A549 treated with Mapracorat at 1 μM for 4 hours (cell line): ENCODE measurements at places on chromosomes 13 and 19. TPM values are rescaled to one million over a fixed set of nuclear protein-coding genes. Genes with fewer than 3 reads are reported as not detected.

The KLHL26 gene
- 2.6 to 5.3 TPM (median 3.7 TPM) in 5 replicates for total RNA-seq

The ICAM5 gene
- 0.29 to 1.4 TPM (median 1.1 TPM) in 5 replicates for total RNA-seq

The ZNF574 gene
- total RNA-seq: 29.6 to 38.8 TPM (median 36.5 TPM) in 5 replicates

The CYP2A13 gene
- not detected in 5 replicates for total RNA-seq

The DNAAF3 gene
- total RNA-seq: 3.6 to 6.9 TPM (median 5.8 TPM) in 5 replicates

The CELF5 gene
- 0.32 to 0.59 TPM (median 0.48 TPM) in 5 replicates for total RNA-seq

The PSMC4 gene
- 258 to 283 TPM (median 272 TPM) in 5 replicates for total RNA-seq

The INAFM1 gene
- total RNA-seq: 4.5 to 12.5 TPM (median 10.5 TPM) in 5 replicates

The IGFL3 gene
- 0.23 to 0.40 TPM (median 0.31 TPM) in 3 of 5 replicates, not detected in the others for total RNA-seq

The PSG11 gene
- total RNA-seq: not detected in 5 replicates

The GARIN5A gene
- 1.5 to 2.5 TPM (median 2.1 TPM) in 5 replicates for total RNA-seq

The SHANK1 gene
- total RNA-seq: 0.02 to 0.34 TPM (median 0.20 TPM) in 5 replicates

The HSPB6 gene
- 0.12 to 0.28 TPM (median 0.19 TPM) in 3 of 5 replicates, not detected in the others for total RNA-seq

The MARCHF2 gene
- total RNA-seq: 16.2 to 21.7 TPM (median 20.5 TPM) in 5 replicates

The CCNE1 gene
- 23.4 to 27.5 TPM (median 24.5 TPM) in 5 replicates for total RNA-seq
